Substantia nigra (tissue), 51 donors: ENCODE measurements at places on chromosomes 4 and X.

DNA sequence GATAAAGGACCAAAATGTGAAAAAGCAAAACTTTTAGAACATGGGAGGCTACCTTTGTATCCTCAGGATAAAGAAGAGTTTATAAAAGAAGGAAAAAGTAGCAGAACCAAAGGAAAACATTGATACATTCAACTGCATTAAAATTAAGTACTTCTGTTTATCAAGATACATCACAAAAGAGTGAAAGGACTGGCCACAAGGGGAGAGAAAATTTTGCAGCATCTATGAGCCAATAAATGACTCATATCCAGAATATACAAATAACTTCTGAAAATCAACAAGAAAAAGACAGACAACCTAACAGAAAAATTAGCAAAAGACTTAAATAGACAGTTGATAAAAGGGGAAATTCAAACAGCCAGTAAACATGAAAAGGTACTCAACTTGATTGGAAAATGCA, 177.1 kb downstream of the RBMX2 start:
- DNase-seq, result no peak

DNA sequence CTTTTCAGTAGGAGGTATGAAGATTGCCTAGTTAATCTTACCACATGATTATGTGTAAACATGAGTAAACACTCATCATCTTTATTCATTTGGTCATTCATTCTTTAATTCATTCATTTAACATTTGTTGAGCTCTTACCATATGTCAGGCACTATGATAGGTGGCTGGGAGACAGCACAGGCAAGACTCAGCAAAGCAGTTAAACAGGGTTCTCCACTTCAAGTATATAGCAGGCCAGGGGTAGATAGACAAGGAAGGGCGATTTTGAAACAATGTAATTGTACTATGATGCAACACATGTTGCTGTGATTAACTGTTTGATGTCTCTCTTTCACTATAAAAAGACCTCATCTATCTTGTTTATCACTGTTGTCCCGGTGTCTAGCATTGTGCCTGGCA, 84.3 kb upstream of the GPR101 start:
- DNase-seq, result no peak

DNA sequence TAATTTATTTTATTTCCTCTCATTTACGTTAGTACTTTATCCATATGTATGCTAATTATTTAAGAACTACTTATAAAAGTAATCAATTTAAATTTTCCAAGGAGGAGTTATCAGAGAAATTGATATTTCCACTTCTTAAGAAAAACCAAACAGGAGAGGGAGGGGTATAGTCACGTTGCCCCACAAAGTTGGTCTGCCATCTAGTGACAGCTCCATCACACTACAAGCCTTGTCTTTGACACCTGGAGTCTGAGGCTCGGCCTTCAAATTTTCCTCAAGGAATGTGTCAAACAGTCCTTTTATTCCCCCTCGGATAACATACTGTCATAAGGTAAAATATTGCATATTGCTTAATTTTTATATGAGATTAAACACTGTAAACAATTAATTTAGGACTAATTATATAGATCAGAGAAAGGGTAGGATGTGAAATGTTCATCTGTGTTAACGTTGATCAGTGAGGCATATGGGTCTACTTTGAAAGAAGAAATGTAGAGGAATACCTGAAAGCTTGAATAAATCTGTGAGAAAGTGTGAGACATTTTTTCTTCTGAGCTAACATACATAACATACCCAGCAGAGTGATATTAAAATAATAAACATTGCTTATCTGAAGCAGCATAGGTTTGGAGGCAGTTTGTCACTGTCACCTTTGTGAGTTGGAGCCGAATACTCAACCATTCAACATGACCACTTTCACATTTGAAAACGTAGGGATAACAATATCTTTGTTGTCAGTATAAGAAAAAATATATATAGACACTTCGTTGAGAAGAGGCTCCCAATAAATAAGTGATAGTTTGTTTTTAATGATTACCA, 114.4 kb downstream of the GLRA3 start:
- DNase-seq, result peak; percentile 0

GRCh38 chr4:10917566-10917965, 233.0 kb upstream of the CLNK start:
- no peak for DNase-seq

- DNase-seq, result no peak
Measured at GRCh38 chr4:155402941-155403340, 26.2 kb upstream of the MAP9 start.

GRCh38 chrX:104697294-104697693, 131.3 kb downstream of the IL1RAPL2 start:
- no peak for DNase-seq

DNA sequence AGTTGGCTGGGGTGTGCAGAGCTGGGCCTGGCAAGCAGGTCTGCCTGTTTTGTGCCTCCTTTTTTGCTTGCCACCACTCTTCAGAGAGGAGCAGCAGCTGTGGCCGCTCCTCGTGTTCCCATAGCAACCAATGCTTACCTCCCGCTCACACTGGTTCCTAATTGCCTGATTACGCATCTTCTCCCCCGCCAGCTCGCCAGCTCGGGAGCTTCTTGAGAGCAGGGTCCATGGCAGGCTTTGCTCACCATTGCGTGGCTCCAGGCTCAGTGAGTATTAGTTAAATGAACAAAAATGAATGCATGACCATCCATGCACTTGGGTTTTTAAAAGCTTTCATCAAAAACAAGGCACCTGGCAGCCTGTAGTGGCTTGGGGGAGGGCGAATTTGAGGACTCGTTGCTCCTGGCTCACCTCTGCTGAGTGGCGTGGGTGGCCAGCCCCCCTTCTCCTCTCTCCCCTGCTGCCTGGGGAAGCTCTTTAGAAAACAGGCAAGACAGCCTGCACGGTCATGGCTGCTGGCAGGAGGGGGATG, 14.2 kb upstream of the PJA1 start:
- no peak for DNase-seq

GRCh38 chrX:83845397-83845796, 15.5 kb upstream of the CYLC1 start:
- DNase-seq, result peak; percentile 0

DNA sequence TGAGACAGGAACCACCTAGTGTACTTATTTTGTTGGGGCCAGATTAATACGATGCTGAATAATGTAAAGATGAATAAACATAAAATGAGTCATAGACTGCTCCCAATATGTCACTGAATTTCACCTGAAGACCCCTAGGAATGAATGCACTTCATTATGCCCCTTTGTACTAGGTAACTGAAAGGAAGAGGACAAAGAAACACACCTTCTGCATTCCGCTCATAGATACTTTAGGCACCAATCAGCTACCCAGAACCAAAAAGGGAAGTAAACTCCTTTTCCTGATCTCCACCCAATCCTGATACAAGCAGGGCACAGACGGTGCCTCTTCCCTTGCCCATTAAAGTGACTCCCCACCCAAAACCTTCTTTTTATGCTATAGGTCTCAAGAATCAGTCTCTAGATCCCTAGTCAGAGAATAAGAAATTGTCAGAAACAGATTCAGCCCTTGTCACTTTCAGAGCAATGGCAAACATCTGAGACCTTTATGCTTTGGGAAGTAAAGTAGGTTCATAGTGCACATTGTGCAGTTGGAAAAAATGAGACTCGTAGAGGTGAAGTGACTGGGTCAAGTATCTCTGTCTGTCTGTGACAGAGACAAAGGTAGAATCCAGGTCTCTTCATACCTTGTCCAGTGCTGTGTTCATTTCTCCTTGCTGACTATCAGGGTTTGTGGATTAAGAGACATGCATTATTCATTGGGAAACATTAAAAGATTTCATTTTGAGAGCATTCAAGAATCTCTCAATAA, 2.3 kb downstream of the GPR174 start:
- DNase-seq, result no peak

DNA sequence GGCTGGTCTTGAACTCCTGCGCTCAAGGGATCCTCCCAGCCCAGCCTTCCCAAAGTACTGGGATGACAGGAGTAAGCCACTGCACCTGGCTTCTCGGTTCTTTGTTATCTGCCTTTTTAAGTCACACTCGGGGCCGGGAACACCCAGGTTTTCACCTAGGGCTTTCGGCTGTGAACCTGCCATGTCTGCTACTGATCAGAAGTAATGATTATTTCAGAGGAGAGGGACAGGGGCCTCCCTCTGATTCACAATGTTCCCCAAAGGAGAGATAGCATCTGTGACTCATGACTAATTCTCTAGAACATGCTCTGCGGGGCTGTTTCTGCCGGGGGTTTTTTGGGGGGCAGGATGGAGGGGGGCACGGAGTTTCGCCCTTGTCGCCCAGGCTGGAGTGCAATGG, 26.9 kb downstream of the CRLF2 start:
- no peak for DNase-seq

DNA sequence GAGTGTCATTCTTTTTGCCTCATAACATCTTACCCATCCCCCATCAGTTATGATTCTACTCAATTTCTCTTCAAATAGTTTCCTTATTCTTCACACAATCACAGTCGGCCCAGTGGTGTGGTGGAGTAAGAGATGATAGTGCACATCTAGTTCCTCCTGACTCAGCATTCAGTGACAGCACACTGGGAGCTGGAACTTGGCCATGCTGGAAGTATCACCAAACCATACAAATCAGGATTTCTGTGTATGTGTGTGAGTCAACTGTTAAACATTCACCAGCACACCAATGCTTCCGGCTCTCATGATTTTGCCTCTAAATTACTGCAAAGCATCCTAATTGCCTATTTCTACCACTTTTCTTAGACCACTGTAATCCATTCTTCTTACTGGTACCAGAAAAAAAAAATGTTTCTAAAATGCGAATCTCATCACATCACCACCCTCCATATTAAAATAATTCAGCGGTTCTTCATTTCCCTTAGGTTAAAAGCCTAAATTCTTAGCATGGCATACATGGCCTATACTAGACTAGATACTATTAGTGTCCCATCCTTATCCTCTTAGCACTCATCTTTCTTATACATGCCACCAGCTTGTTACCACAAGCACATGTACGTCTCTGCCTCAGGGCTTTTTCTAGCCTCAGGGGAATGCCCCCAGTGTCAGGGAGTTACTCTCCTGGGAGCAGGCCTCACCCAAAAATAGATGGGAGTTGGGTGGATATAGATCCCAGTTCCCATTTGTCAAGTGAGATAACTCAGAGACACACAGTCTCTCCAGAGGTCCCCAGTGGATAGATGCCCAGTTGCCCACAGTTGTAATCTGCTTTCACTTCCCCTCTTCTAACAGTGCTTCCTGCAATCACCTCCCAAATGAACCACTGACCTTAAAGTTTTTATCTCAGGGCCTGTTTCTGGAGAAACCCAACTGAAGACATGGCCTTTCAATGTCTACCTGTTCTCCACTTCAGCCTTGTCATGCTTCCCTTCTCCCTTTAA, 49.2 kb upstream of the DDX53 start:
- DNase-seq, result no peak

GRCh38 chrX:18548996-18549395, 122.9 kb downstream of the RS1 start:
- no peak for DNase-seq

DNA sequence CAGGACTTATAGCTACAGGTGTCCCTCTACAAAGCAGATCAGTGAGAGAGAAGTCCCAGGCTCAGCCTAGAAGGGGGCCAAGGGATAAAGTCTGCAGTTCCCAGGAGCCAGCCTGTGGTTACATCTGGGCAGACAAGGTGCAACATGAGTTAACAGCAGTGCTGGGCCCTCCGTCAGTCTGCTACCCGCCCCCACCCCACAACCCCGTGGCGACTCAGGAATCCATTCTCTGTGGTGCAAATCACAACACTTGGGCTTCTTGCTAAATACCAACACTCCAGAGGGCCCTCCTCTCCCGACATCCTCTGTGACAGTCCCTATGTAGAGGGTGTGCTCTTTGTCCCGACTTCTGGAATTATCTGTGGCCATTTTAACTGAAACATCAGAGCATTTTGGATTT, 13.8 kb downstream of the GPM6B start:
- no peak for DNase-seq

GRCh38 chr4:122577808-122578781, 42.8 kb downstream of the IL21 start:
- DNase-seq, result no peak

DNA sequence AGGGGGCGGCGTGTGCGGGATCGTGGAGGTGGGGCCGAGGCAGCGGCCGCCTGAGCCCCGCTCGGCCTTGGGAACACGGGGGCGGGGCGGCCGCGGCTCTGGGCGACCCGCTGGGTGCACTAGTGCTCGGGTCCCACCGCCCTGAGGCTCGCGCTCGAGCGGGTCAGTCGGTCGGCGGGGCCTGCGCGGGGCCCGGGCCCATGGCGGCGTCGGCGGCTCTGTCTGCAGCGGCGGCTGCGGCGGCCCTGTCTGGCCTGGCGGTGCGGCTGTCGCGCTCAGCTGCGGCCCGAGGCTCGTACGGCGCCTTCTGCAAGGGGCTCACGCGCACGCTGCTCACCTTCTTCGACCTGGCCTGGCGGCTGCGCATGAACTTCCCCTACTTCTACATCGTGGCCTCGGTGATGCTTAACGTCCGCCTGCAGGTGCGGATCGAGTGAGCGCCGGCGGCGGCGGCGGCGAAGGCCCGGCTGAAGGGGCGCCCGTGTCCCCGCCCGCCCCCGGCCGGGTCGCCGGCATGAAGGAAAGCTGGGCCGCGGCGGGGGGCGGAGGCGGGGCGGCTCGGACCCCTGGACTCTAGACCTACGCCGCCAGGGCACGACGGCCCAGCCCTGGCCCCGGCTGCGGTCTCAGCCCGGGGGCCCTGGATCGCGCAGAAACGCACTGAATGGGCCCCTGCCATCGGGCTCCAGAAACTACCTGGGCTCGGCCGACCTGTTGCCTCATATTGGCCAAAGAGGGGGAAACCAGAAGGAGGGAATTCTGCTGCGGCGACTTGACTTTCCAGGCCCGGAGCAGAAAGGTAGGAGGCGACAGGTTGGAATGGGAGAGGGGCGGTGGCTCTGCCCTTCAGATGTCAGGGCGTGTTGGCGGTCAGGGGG, at the start of gene SMIM10L2A:
SMIM10L2A (plus strand) TSS at position 13 of the 878 bp plus-strand sequence; CDS start at position 201, 188 bp downstream.
- DNase-seq, result no peak

DNA sequence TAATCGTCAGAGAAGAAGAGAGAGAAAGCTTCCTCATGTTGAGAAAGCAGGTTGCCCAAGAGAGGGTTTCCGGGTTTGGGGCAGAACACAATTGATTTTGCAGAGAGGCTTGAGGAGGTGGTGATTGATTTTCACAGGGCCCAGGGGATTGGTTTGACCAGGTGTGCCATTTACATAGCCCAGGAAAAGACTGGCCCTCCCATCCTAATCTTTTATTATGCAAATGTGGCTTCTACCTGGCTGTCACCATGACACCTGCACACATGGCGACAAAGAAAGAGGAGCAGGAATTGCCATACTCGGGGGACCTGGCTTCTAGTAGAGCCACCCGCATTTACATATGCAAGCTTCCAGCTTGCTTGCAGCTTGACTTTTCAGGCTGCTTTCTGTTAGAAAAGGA, 405.3 kb downstream of the PPP4R3C start:
- DNase-seq, result no peak
